GM04503 (cell line): ENCODE measurements at places on chromosomes 2 and 18.

- no peak for DNase-seq
Measured at GRCh38 chr2:18439716-18440115, 120.7 kb downstream of the RDH14 start.

DNA sequence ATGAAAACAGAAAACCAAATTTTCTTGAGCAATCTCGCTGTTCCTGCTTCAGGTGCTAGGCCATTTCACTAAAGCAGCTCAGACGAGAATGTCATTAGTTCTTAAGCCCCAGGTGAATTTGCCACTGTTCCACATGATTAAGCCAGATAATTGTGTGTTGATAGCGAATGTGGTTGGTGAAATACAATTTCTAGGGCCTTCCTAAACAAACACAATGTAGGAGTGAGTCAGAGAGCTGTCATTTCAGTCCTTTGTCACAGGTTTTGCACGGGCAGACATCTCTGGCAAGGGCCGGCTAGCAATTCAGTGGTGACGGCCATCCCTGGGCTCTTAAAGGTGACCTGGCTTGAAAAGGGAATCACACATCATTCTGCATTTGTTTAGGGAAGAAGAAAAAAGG is 170.7 kb downstream of the TMEM182 start:
- DNase-seq: no peak

DNA sequence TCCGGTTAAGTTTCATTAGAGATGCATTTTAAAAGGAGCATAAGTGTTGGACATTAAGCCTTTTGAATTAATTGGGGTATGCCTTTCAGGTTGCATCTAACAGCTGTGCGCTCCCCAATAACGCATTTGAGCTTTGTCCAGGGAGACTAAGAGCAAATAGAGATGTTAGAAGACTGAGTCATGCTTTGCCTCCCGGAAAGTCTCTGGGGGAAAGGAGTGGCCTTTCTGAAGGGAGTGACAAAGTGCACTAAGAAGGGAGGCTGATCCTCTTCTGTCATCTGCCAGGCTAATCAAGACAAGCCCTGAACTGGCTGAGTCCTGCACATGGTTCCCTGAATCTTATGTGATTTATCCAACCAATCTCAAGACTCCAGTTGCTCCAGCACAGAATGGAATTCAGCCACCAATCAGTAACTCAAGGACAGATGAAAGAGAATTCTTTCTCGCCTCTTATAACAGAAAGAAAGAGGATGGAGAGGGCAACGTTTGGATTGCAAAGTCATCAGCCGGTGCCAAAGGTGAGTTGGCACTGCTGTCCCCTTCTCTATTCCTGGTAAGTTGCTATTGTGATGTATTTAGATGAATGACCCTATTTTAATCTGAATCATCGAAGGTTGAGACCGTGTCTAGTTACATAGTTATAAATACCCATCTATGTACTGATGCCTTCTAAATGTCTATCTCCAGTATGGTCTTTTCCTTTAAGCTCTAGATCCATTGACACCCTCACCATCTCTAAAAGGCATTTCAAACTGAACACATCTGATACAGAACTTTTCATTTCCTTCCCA is 12.1 kb downstream of the TTL start:
- DNase-seq: peak; percentile 66

DNA sequence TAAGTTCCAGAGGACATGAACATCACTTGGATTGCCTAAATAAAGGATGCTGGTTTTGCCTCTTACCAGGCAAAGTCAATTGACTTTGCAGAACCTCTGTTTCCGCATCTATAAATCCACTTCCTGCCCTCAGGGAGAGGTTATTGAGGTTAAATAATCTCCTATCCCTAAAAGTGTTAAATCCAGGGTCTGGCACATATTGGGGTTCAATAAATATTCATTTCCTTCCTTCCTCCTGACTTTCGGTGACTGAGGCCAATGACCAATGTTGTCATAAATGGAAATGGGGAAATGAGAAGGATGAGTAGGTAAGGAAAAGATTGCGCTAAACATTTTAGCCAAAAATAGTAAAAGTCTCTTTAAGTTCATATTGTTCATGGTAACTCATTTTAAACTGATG is 16.0 kb downstream of the BCL2 start:
- no peak for DNase-seq

GRCh38 chr2:69957965-69958364 is 3.5 kb downstream of the ASPRV1 start:
- no peak for DNase-seq

DNA sequence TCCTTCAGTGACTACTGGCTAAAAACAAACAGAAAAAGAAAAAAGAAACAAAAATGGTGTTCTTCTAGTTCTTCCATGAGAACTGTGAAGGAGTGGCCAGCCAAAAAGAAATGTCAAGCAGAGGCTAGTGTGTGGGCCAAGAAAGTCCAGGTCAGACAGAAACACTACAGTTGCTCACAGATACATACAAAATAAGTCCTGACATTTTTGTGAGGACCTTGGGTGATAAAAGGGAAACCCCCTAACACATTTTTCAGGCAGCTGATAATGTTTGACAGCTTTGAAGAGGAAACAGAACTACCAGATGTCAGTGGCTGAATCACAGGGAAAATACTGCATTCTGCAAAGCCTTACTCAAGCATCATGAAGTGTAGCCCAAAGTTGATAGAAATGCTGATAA is 28.1 kb downstream of the ARHGAP25 start:
- DNase-seq: no peak

DNA sequence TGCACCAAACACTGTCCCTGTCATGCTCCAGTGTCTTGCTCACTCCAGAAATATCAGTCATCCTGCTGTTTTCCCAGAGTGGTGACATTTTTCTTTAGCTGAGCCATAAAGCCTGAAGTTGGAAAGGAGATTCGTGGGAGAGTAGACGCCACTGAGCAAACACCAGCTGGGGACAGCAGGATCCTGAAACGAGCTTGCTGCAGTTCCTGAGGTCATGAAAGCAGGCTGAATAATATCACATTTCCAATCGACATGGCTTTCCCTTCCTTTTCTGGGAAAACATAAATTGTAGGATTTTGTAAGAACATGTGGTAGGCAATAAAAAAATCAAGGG is 276.4 kb downstream of the CDCA7 start:
- DNase-seq: peak; percentile 25

- DNase-seq: no peak
Measured at GRCh38 chr2:98140210-98140609, 53.2 kb downstream of the VWA3B start.

DNA sequence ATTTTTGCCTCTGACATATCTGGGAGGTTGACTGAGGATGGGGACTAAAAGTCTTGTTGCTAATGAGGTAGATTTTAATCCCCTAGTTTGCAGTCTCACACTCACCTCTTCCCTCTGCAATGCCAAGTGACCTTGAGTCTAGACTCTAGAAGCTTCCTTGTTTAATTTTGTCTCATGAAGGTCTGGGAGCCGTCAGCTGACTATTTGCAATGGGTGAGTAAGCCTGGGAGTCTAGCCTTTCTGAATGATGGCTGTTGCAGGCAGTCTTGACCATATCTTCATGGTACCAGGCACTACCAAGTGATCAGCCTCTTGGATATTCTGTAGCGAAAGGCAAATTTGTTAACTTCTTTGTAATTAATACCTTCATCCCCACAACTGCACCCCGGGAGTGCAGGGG is 61.2 kb downstream of the ARHGAP15 start:
- no peak for DNase-seq

- peak; percentile 68 for DNase-seq
Measured at GRCh38 chr2:196263181-196263747, 91.9 kb upstream of the STK17B start.

DNA sequence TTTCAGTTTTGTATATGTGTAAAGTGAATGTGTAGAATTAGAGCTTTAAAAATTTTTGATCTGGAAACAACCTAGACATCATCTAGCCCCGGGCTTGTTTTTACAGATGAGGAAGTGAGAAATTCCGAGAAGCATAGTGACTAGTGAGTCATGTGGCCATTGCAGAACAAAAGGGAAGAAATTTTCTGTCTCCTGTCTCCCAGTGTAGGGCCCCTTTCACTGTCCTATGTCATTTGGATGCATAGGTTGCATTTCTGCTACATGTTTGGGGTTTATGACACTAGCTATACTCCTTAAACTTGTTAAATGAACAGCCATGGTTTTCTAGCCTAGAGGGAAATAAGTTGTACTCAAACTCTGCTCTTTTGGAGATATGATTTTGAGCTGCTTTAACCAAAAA is 84.6 kb downstream of the PLCL1 start:
- no peak for DNase-seq

- DNase-seq: no peak
Measured at GRCh38 chr2:239720361-239721360, 304.5 kb downstream of the NDUFA10 start.

DNA sequence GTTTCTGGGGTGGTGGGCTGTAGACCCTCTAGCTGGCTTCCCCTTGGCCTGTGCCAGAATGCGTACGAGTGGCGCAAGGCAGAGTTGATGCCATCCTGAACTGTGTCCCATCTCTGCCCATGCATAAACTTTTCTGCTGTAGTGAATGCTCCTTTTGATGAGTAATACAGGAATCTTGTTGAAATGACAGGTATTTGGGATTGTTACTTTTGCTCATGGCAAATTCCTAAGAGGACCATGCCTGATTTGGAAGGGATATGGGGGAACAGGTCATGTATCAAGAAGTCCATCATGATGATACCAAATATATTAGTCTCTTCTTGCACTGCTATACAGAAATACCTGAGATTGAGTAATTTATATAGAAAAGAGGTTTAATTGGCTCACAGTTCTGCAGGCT is 648.0 kb downstream of the SLC4A3 start:
- DNase-seq: no peak

DNA sequence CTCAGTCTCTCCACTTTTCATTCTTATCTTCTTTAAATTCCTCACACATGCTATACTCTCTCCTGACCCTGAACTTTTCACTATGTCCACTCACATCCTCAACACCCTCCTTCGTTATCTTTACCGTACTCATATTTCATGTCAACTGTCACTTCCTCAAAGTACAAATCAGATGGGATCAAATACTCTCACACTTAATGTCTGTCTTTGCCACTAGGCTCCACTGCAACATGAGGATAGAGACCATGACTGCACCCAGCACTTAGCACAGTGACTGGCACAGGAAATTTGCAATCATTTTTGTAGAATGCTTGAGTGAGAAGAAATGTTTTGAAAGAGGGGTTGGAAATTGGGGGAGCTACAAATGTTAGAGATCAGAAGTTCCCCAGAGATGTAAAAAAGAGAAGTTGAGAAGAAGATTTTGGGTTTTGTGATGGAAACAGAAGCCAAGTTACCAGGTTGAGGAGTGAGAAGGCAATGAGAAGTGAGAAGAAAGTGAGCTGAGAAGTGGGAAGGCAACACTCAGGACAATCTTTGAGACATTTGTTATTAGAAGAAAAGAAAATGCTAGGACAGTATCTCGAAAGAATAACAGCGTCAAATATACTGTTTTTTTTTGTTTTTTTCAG is 87.0 kb downstream of the CCDC141 start:
- DNase-seq: no peak

GRCh38 chr2:20942646-20943125 is 101.2 kb downstream of the APOB start:
- no peak for DNase-seq

- no peak for DNase-seq
Measured at GRCh38 chr2:133651861-133652260, 83.6 kb upstream of the NCKAP5 start.

GRCh38 chr2:8498994-8499393 is 182.9 kb upstream of the ID2 start:
- DNase-seq: no peak

GRCh38 chr2:99190548-99190947 is 9.6 kb downstream of the MRPL30 start:
- DNase-seq: no peak

DNA sequence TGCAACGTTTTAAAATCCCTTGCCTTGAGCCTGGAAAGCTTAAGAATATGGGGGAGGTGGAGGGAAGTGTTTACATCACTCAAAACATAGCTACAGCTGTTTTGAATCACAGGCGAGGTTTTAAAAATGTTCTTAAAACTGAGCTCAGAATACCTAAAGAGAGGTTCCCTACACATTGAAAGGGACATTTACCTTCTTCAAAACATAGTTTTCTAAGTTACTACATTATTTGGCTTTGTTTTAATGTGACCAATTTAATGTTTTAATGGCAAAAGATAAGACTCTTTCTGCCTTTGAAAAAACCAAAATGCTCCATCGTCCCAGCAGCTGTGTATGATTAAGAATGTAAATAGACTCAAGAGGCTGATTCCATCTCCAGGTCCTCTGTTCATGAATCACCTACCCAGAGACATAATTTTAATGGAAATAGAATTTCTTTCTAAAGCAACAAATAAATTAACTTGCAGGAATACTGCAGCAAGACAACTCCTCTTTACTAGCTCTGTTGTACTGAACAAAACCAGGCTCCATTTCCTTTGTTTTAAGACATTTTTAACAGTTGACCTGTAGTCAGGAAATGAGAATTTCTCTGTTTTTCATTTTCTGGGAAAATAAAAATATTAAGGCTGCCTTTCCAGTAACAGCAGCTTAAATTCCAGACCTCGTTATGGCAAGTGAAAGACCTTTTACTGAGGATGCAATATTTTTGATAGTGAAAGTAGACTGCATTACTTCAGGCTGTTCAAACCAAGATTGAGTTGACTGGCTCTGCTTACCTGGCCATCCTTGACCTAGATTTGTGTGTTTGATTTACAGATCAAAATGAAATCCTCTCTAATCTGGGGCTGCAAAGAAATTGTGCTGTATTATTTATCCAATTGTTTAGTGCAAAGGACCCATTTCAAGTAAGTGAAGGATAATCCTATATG is 33.7 kb upstream of the WDR75 start:
- DNase-seq: peak; percentile 55
